ENCODE measurements at places on chromosomes 5 and 9.

- no peak for DNase-seq
Measured at GRCh38 chr5:43642428-43642827, 39.4 kb downstream of the NNT start.

DNA sequence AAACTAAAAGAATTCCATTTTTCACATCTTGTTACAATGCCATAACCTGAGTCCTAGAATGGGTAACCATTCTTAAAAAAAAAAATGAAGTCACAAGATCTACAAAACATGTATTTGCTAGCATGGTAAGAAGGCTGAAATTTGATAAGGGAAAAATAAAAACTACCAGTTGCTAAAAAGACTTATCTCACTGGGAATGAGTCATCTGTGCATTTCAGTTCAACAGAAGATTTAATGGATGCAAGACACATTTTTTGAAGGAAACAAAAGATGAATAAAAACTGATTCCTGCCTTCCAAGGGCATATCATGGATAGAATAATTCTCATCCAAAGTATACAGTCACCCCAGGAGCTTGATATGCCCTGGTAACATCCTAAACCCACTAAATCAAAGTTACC, 47.2 kb downstream of the SGTB start:
- no peak for DNase-seq

DNA sequence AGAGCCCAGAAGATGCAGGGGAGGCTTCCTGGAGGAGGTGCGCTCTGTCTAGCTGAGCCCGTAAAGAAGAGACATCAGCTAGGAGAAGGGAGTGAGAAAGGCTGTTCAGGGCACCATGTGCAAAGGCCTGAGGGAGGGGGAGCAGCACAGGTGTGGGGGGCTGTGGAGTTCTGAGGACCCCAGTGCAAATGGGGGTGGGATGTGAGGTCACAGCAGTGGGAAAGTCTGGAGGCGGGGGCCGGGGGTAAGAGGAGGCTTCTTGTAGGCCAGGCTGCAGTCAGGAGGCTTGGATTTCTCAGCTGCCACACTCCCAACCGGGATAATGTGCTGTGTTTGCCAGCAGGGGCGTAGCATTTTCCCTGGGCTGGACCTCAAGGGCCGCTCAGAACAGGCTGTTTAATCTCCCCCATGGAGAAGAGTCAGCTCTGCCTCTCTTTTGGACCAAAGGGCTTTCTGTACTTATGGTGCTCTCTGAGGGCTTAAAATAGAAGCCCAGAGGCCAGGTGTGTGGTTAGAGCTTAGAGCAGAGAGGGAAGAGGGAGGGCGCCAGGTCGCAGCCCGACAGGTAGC, 5.7 kb downstream of the NEURL1B start:
- DNase-seq: no peak

DNA sequence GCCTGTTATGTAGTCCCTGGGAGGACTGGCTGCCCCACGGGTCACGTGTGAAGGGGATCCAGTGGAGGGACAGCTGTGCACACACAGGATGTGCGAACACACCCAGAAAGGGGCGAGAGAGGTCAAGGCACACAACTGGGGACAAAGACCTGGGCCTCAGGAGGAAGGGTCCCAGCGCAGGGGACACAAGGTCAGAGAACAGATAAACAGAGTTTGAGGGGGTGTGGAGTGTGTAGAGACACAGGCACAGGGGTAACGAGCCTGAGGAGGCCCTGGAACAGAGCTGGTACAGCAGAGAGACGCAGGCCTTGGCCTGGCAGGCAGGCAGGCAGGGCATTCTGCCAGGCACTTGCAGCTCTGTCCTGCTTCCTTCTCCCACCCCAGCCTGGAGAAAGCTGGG, 14.8 kb upstream of the PSMD5 start:
- DNase-seq: no peak

DNA sequence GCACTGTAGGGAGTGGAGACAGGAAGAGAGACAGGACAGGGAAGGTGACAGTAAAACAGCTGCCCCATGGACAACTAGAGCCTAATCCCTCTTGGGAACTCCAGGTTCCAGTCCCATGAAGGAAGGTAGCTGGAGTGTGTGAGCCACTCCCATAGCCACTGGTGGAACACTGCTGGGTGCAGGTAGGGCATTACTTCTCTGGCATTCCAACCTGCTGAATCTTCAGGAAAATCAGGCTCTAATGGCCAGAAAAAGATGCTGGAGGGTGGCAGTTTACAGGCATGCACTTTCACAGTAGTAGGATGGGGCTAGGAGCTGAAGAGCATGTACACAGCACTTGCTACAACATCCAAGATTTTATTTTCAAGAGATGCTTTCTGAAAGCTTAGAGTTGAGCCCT, 259.4 kb downstream of the AUH start:
- peak; percentile 66 for DNase-seq

GRCh38 chr5:164679461-164679860, 1174.0 kb downstream of the MAT2B start:
- no peak for DNase-seq

- no peak for DNase-seq
Measured at GRCh38 chr5:15248731-15249130, 251.2 kb upstream of the FBXL7 start.

DNA sequence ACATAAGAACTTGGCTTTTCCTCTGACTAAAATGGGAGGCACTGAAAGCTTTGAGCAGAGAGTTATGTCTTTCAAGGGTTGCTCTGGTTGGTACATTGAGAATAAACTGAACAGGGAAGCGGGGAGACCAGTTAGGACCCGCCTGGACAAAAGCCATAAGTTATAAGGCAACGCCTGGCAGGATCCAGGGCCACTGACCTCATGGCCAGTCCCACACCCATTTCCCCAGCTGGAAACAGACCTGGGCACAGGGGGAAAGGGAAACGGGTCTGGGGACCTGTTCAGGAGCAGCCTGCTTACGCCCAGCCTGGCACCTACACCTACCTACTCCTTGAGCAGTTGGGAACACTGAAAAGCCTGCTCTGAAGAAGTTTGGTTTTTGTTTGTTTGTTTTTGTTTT, 1.3 kb downstream of the SPINK4 start:
- DNase-seq: no peak

DNA sequence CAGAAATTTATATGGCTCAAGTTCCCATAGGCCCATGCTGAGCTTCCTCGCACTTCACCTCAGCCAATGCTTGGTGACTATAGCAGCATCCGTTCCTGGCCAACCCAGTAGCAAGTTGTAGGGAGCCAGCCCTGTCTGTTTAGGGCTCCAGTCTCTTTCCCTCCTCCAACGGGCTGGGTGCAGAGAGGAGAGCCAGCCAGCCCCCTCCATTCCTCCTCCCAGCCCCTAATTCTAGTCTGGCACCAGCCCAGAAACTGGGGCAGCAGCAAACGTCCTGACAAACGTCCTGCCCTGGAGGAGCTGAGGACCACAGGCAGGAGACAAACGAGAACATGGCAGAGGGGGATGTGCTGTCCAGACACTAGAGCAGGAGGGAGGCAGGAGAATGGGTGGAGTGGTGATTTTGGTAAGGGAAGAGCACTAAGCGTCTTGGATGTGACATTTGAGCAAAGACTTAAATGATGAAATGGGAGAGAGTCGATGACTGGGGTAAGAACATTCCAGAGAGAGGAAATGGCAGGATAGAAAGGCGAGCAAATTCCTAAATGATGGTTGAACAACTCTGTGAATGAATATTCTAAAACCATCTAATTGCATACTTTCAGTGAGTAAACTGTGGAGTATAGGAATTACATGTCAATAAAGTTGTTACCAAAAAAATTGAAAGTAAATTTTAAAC, 222.5 kb upstream of the DAPK1 start:
- DNase-seq: no peak
